Stimulated activated memory B cell treated with anti-CD40 and anti-IgM and Interleukin-4, amounts not matched to agents 10 μg/mL and 1 μg/mL and 100 μg/mL, for 72 hours (primary cell): ENCODE measurements at places on chromosomes 1 and 21.
A peak's percentile ranks its signal among the peaks of the same experiment; 100 is the strongest.

GRCh38 chr1:47753808-47754207 lies 243.4 kb downstream of the TRABD2B start:
- ATAC-seq, result no peak
- H3K4me3 ChIP-seq, result no peak overlapping the region
- H3K4me1 ChIP-seq, result no peaks in the 10 kb centered on the region
- no peak overlapping the region for H3K27ac ChIP-seq

GRCh38 chr1:66290761-66291530 lies 243.0 kb upstream of the SGIP1 start:
- H3K27ac ChIP-seq, result peak overlapping the region; percentile 29
- peaks cover 41% of the 10 kb centered on the region for H3K4me1 ChIP-seq
- H3K36me3 ChIP-seq, result no peaks in the 10 kb centered on the region
- no peak for ATAC-seq
- no peak overlapping the region for H3K4me3 ChIP-seq

DNA sequence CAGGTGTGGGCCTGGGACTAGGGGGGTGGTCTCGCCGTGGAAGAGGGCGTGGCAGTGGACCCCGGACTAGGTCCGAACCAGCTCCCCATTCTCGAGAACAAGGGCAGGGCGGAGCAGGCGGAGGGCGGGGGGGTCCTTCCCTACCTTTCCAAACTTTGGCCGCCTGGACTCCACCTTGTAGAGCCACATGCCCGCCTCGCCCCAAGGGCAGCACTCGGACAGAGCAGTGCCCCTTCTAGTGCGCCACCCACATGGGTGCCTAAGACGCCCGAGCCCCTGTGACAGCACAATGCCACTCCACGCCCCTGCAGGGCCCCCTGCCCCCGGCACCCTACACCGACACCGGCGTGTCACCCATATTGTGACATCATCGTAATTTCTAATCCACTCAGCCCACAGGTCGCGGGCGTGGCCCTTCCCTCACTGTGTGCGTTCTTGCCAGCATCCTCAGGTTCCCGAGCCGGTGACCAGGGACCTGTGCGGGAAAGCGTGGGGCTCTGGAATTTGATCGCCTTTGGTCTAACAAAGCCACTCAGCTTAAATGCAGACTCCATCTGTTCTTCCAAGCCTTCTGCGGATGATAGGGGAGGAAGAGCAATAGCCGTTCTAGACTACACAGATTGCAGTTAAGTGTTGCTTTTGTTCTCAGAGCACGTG lies 553 bp upstream of the STMN1 start:
- peak overlapping the region; percentile 80 for H3K27ac ChIP-seq
- no peaks in the 10 kb centered on the region for H3K36me3 ChIP-seq
- H3K4me1 ChIP-seq, result peaks cover 20% of the 10 kb centered on the region
- ATAC-seq, result peak; percentile 1
- no peaks in the 10 kb centered on the region for H3K27me3 ChIP-seq
- peak overlapping the region; percentile 93 for H3K4me3 ChIP-seq

DNA sequence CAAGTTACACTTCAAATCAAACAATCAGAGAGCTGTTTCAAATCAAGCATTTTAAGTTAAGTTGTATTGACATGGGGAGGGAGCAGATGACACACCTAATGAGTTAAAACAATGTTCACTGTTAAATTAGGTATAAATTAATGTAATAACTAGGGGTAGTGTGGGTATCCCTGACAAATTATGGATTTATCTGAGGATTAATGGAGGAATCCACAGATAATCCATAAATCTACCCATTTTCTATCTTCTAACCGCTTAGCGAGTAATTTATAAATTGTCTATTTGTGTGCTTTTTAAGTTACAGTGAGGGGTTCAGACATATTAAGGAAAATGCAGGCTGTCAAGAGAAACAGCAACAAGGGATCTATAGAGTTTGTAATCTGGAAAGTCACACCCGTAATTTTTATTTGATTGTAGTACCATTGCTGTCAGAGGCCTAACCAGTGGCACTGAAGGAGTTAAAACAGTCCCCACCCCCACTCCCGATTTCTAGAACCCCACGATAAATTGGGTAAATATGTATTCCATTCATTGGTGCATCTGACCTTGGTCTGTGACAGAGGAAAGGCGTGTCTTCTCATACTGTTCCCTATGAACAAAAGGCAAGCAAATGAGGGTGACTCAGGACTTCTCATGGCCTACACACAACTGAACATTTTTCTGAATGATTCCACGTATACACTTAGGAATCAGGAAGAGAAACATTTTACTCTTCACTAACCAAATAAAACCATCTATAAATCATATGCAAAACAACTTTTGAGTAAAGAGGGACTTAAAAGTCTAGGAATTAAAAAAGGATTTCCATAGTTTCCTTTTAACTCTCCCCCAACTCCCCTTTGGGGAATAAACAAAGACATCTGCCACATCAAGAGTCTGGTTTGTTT lies 7.4 kb downstream of the IRF2BP2 start:
- peak overlapping the region; percentile 66 for H3K4me3 ChIP-seq
- H3K4me1 ChIP-seq, result peaks cover 81% of the 10 kb centered on the region

DNA sequence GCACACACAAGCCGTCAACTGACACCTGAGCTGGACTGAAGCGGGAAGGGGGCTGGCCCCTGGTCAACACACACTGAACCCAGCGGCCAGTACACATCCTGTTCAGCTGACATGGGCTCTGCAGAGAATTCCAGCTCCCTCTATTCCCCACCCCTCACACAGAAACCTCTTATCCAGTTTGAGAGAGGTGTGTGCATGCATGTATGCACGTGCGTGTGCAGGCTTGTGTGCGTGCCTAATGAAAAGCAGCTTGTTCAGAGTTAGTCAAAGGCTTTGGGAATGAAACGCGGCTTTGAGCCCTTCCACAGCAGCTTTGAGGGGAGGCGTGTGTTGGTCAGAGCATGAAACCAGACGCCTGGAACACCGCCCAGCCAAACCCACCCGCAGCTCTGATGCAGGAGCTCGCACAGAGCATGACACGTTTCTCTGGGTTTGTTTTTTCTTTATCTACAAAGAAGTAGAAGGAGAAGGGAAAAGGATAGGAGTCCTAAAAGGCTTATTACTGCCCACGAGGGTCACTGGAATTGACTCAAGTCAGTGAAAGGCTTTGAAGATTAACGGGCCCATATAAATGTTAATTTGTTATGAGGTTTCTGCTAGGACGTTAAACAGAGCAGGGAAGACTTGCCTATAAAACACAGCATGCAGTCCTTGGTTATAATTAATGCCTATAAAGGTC lies 184.2 kb downstream of the ETS2 start:
- H3K36me3 ChIP-seq, result no peaks in the 10 kb centered on the region
- ATAC-seq, result no peak
- no peak overlapping the region for H3K4me3 ChIP-seq
- H3K27ac ChIP-seq, result no peak overlapping the region
- peaks cover 14% of the 10 kb centered on the region for H3K4me1 ChIP-seq
